ENCODE measurements at places on chromosomes 11 and 22.

- peak; percentile 21 for DNase-seq
Observed at GRCh38 chr22:31327806-31328543, 18.2 kb downstream of the PATZ1 start.

- DNase-seq, result no peak
Observed at GRCh38 chr11:12692229-12693075, 18.2 kb downstream of the TEAD1 start.

DNA sequence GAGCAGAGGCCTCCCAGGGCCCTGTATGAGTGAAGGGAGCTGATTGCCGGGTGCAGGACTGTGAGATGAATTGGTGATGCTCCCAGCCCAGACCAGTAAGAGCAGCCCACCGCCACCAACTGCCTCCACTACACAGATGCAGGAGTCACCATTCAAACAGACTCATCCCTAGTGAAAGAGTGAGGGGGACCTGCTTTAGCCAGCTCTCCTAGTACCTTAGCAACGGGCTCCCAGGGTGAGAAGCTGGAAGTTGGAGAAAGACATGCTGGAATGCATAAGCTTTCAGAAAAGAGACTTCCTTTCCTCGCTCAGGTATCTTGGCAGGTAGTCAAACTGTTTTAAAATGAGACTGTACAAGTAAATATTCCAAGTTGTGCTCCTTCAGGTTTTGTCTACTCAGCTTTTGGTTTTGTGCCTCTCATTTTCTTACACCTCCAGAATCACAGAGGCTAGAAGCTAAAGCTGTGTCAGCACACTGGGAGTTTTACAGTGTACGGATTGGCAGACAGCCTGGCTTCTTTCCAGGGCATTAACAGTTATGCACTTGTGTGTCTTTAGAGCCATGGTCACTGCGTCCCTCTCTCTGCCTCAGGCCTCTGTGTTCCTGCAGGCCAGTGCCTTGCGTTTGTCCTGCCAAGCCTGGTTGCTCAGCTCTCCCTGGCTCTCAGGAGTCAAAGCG is 146.2 kb downstream of the ATXN10 start:
- no peak for DNase-seq

GRCh38 chr11:17550450-17551346 is 3.6 kb downstream of the OTOG start:
- DNase-seq, result no peak

- DNase-seq, result no peak
Observed at GRCh38 chr11:123286761-123287160, 91.7 kb upstream of the CLMP start.
